ENCODE measurements at places on chromosomes 16 and 17.
A peak's percentile ranks its signal among the peaks of the same experiment; 100 is the strongest.

- DNase-seq, result no peak
These were observed 429.9 kb downstream of the HS3ST3B1 start for GRCh38 chr17:14730821-14731220.

DNA sequence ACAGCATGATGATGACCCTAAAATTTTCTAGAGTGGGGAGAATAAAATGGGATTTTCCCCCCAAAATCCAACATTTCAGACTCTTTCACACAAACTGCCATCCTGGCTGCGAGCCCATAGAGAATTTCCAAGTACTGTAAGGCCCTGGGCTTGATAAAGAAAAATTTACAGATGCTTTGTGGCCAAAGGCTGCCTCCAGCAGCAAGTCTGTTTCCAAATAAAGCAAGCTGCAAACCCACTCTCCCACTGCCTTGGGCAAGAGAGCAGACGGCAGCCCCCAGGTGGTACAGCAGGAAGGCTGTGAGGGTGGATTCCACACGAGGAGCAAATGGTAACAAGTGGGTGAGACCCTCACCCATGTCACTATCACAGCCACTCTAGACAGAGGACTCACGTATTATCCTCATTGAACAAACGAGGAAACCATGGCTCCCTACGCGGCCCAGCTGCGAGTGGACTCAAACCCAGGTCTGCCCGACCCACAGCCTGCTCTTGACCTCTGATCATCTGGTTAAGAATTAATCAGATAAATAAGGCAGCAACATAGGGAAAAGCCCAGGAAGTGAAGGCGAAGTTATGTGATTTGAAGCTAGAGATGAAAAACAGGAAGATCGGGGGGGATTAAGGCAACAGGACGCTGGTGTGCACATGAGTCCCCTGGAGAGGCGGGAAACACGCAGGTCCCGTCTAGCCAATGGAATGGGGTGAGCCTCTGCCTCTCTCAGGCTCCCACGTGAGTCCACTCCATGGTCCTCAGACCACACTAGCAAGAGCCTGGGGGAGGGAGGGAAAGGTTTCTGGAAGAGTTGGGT, 37.4 kb downstream of the AXIN2 start:
- DNase-seq, result peak; percentile 29

- DNase-seq, result no peak
These were observed 4.1 kb downstream of the UBALD2 start for GRCh38 chr17:76268991-76269981.

GRCh38 chr17:63196772-63197335, 230.8 kb downstream of the TANC2 start:
- DNase-seq, result no peak

DNA sequence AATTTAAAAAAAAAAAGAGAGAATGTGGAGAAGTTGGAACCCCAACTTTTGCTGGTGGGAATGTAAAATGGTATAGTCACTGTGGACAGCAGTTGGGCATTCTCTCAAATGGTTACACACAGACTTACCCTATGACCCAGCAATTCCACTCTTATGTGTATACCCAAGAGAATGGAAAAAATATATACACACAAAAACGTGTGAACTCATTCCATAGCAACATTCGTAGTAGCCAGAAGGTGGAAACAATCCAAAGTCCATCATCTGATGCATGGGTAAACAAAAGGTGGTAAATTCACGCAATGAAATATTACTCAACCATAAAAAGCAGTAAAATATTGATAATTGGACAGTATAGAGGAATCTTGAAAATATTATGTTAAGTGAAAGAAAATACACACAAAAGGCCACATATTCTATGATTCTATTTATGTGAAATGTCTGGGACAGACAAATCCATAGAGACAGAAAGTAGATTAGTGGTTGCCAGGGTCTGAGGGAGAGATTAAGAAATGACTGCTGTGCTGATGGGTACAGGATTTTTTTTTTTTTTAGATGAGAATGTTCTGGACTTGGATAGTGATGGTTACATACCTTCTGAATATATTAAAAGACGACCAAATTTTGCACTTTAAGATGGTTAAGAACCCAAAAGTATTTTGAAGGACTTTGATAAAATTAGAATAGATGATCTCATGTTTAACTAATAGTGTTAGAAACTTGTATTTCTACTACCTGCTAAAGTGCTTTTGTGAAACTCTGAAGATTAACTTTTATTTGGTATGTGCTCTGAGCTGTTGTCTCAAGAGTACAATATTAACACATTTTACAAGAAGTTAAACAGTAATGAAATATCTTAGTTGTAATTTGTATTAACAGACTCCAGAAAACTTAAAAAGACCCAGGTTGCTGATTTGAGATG, 60.9 kb downstream of the MRTFB start:
- DNase-seq, result no peak

- DNase-seq, result no peak
These were observed 6.4 kb downstream of the KDM6B start for GRCh38 chr17:7840441-7840840.

DNA sequence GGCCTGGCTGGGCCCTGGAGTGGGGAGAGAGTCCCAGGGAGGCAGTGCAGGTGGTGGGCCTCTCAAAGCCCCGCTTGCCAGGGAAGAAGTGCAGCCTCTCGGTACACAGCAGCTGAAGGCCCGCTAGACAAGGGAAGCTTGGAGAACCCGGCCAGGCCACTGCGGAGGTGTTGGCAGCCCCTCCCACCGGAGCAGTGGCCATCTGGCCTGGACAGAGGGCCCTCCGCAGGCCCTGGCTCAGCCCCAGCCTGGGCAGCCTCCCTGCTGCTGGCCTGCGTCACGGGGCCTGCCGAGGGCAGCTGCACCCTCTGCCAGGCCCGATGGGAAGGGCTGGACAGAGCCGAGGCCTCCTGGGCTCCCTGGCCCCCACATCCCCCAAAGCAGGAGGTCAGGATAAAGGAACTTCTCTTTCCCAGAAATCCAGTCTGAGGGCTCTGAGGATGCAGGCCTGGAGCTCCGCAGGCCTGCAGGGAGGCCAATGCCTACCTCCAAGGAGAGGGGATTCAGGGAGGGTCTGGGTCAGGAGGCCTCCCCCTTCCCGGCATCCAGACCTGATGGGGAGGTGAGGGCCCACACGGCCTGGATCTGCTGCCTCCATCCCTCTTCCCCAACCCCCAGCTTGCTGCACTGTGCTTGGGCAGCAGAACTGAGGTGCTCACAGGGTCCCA, 4.3 kb downstream of the SPPL2C start:
- no peak for DNase-seq

DNA sequence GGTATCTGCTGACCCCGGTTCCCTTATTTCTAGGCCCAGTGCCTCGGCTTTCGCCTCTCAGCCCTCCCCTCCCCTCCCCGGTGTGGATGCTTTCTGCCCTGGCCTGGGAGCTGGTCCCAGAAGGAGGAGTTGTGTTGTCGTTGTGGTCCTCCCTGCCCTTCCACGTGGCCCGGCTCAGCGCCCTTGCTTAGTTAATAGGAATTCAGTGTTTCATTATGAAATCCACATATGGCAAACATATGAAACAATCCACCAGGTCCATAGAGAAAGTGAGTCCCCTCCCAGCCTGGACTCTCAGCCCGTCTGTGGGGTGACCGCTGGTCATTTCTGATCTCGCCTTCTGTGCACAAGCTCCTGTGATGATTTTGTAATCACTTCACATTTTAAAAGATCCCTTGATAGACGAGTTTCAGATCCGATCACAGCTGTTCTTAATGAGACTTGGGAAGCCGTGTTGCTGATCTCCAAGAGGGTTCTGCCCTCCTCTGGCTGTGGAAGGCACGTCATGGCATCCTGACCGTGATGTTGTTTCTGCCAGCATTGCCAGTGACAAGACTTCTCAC, 112.1 kb downstream of the BANP start:
- no peak for DNase-seq

DNA sequence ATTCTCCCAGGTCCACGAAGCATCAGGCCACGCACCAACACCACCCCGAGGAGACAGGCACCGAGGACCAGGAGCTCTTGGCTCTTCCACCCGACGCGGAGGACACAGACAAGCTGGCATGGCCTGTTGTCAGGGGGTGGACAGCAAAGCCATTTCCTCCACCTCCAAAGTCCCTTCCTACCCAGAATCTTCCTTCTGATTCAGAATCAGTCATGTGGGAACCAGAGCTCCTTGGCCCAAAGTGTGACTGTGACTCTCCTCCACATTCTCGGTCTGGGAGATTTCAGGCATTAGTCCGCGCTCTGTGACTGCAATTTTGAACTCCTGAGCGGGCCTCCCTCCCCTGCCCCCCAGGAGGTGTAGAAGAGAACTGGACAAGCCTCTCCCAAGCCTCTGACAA, 9.2 kb downstream of the DNAH17 start:
- no peak for DNase-seq

- no peak for DNase-seq
These were observed 151.8 kb downstream of the PITPNC1 start for GRCh38 chr17:67528751-67529436.

GRCh38 chr17:57536289-57536688, 208.8 kb downstream of the CCDC182 start:
- peak; percentile 72 for DNase-seq

GRCh38 chr17:76735006-76735405, 2.1 kb downstream of the SRSF2 start:
- DNase-seq, result no peak

DNA sequence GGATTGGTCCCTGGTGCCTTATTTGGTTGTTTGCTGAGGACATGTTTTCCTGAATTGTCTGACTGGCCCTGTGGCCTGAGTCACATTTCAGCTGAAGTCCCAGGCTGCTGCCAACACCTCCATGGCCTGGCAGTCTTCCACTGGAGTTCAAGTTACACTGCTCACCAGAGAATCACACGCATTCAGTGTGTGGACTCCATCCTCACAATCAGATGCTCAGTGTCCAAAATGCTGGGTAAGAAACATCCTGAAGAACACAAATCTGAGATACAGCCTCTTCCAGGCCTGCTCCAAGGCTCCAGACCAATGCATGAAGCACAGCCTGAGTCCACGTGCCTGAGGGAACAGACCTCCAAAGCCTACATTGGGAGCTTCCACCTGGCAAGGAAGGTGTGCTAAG, 19.2 kb downstream of the CD300LB start:
- DNase-seq, result no peak

DNA sequence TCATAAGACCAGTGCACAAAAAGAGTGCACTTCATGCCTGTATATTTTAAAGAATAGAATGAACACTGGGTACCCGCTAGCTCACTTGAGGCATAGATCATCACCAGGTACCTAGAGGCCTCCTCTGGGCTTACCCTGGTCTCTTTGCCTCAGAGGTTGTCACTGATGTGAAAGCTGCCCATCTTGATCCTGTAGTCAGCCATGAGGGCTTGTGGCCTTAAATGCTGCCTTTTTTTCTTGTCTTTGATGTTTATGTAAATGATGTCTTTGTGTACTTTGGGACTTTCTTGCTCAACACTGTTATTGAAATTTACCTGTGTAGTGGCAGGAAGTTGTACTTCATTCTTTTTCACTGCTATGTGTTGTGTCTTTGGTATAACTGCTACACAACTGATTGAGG, 26.8 kb upstream of the SLC5A10 start:
- DNase-seq, result no peak

DNA sequence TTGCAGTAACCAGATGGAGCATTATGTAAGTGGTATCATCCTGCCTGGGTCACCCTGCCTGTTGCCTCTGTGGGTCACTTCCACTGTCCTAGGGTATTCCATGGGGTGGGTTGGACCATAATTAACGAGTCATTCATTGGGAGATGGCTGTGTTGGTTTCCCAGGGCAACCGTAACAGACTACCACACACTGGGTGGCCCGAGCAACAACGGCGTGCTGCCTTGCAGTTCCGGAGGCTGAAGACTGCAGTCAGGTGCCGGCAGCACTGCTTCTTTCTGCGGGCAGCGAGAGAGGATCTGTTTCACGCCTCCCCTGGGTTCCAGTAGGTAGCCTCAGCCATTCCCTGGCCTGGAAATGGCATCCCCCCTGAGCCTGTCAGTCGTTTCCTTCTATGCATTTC, 28.9 kb upstream of the CMIP start:
- DNase-seq, result no peak

GRCh38 chr16:9014389-9014788, 50.7 kb upstream of the USP7 start:
- DNase-seq, result no peak

DNA sequence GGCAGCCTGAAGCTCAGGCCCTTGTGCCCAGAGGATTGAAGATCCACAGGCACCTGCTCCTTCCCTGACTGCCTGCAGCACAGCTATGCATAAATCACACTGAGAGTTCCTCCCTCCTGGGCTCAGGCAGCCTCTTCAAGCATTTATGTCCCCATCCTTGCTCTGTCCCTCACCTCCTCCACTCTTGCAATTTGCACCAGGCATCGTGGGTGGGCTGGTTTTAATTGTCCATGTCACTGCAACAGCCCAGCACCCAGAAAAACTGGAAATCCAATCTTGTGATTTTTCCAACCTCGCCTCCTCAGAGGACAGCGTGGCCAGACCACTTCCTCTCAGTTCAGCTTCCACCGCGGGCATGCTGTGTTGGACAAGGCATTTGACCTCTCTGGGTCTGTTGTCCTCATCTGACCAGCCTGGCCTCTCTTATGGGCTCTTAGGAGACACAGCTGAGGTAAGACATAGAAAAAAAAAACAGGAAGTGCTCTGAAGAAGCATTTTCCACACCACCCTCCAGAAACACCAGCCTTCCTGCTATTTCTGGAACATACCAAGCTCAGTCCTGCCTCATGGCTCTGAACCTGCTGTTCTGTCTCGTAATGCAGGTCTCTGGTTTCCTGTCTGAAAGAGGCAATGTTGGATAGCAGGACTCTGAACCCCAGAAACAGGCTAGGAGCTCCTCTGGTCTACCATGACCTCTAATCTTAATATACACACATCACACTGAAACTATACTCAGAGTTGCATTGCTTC, 8.3 kb downstream of the TMEM114 start:
- no peak for DNase-seq

GRCh38 chr17:40105861-40106759, 5.7 kb upstream of the NR1D1 start:
- DNase-seq, result no peak

DNA sequence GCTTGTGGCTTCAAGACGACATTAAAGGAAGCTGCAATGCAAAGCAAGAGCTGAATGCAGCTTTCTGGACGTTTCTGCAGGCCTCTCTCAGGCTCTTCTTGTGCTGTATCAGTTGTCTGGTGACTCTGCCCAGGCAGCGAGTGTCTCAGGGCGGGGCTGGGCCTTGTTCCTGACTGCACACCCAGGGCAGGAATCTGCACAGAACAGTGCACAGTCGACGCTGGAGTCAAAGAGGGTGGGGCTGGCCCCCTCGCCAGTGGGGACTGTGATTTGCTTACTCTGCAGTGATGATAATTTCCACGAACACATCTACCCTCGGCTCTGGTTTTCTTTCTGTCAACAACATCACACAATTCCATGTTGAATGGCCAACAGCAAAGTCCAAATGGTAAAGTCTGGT, 60.7 kb downstream of the IRF8 start:
- DNase-seq, result no peak

- DNase-seq, result no peak
These were observed 38.5 kb downstream of the OTOA start for GRCh38 chr16:21702276-21702675.

DNA sequence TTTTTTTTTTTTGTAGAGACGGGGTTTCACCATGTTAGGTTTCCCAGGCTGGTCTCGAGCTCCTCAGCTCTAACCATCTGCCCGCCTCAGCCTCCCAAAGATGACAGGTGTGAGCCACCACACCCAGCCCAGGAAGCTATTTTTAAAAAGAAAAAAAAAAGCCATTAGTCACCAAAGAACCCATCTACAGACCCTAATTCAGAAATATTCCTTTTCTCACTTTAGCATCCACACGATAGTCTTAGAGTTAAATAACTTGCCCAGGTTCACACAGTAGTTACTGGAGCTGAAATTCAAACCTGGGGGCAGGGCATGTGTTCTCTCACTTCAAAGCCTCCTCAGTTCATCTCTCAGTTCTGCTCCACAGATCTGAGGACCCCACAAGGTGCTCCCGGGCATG, 70.3 kb upstream of the NOL11 start:
- no peak for DNase-seq
